CD8-positive, alpha-beta memory T cell (primary cell): ENCODE measurements at places on chromosomes 5 and 9. TPM values are rescaled to one million over a fixed set of nuclear protein-coding genes. Genes with fewer than 3 reads are reported as not detected.

DNA sequence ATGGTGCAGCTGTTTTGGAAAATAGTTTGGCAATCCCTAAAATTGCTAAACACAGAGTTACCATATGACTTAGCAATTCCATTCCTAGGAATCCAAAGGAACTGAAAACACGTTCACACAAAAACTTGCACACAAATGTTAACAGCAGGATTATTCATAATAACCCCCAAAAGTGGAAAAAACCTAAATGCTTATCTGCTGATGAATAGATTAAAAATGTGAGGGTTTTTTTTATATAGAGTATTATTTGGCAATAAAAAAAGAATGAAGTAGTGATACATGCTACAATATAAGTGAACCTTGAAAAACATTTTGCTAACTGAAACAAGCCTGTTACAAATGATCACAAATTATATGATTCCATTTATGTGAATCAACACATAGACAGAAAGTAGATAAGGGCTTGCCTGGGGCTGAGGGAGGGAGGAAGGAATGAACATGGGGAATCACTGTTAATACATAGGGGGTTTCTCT, 45.1 kb upstream of the TRIO start:
- no peaks in the 10 kb centered on the region for H3K27me3 ChIP-seq
- no peak overlapping the region for H3K27ac ChIP-seq
- no peak for DNase-seq
- no peak overlapping the region for H3K4me3 ChIP-seq

DNA sequence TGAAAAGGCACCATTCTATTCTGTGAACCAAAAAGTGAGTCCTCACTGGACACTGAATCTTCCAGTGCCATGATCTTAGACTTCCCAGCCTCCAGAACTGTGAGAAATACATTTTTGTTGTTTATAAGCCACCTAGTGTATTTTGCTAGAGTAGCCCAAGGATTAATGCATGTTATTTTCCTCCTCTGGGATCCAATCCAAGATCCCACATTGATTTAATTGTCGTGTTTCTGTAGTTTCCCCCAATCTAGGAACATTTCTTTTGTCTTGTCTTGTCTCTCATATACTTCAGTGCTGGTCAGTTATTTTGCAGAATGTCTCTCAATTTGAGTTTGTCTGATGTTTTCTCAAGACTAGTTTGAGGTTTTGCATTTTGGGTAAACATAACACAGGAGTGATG, 36.4 kb downstream of the GDNF start:
- H3K27ac ChIP-seq = no peak overlapping the region
- no peaks in the 10 kb centered on the region for H3K4me1 ChIP-seq
- H3K4me3 ChIP-seq = no peak overlapping the region

GRCh38 chr5:83494666-83495065, 23.1 kb downstream of the VCAN start:
- no peaks in the 10 kb centered on the region for H3K27me3 ChIP-seq
- H3K4me3 ChIP-seq = no peak overlapping the region
- no peak overlapping the region for H3K27ac ChIP-seq
- H3K4me1 ChIP-seq = no peaks in the 10 kb centered on the region
- no peaks in the 10 kb centered on the region for H3K36me3 ChIP-seq

DNA sequence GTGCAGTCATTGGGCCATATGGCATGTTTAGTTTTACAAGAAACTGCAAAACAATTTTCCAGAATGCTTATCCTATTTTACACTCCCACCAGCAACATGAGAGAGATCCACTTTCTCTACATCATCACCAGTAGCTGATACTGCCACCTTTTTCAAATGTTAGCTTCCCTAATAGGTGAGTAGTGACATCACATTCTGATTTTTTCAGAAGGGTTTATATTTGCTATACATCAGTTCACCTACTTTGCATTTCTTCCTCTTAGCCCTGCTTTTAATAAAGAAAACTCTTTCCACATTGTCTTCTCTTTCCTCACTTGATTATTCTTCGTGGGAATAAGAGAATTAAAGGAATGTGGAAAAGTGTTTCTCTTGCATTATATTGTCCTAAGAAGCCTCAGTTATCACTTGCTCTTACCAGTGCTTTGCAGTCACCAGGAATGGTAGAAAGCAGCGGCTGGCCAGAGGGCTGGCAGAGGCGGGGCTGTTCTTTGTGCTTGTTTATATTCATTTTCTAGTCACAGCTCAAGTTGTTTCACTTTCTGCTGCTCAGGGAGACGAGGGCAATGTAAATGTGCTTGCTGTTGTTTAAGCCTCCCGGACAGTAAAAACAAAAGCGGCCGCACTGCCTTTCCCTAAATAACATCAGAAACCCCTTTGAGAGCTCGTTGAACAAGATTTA, 164.8 kb downstream of the HSD17B3 start:
- no peak overlapping the region for H3K4me3 ChIP-seq
- H3K27ac ChIP-seq = no peak overlapping the region
- H3K27me3 ChIP-seq = no peaks in the 10 kb centered on the region
- no peaks in the 10 kb centered on the region for H3K4me1 ChIP-seq
- no peak for DNase-seq

The SLC25A2 gene
- total RNA-seq = 0.31 TPM

The BASP1 gene
- total RNA-seq = 0.28 TPM

DNA sequence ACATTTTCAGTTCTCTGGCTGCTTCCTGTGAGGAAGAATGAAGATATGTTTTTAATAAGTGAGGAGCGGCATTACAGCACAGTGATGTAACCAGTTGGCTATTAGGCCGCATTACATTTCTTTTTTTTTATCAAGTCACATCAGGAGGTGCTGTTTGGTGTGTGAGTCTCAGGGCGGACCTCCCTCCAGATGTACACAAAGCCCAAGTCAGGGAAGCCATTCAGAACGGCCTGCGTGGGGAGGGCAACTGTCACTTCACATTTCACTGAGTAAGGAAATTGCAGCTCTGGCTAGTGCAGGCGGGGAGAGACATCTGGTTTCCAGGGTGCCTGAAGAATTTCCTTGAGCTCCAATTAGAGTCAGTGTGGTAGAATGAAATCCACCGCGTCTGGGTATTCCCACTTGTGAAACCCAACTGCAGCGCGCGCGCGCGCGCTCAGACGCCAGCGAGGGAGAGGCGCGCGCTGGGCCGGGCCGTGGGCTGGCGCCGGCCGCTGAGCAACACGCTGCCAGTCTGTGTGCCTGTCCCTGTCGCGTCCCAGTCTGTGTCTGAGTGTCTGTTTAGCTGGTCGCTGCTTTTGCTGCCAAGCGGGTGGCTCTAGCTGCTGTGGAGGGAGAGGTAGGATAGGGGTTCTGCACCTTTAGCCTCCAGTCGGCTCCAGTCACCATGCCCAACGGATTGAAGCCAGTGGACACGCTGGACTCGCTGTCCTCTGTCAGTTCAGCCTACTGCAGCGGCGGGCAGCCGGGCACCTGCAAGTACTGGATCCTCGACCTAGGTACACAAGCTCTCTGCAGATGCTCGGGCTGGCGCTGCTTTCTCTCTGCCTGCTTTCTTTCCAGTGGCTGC, 140.8 kb upstream of the OTULINL start:
- H3K36me3 ChIP-seq = no peaks in the 10 kb centered on the region
- no peaks in the 10 kb centered on the region for H3K4me1 ChIP-seq
- no peak overlapping the region for H3K27ac ChIP-seq
- H3K4me3 ChIP-seq = no peak overlapping the region

- H3K4me1 ChIP-seq = no peaks in the 10 kb centered on the region
- H3K36me3 ChIP-seq = no peaks in the 10 kb centered on the region
Measured at GRCh38 chr9:110213413-110214044, 5.6 kb upstream of the C9orf152 start.

DNA sequence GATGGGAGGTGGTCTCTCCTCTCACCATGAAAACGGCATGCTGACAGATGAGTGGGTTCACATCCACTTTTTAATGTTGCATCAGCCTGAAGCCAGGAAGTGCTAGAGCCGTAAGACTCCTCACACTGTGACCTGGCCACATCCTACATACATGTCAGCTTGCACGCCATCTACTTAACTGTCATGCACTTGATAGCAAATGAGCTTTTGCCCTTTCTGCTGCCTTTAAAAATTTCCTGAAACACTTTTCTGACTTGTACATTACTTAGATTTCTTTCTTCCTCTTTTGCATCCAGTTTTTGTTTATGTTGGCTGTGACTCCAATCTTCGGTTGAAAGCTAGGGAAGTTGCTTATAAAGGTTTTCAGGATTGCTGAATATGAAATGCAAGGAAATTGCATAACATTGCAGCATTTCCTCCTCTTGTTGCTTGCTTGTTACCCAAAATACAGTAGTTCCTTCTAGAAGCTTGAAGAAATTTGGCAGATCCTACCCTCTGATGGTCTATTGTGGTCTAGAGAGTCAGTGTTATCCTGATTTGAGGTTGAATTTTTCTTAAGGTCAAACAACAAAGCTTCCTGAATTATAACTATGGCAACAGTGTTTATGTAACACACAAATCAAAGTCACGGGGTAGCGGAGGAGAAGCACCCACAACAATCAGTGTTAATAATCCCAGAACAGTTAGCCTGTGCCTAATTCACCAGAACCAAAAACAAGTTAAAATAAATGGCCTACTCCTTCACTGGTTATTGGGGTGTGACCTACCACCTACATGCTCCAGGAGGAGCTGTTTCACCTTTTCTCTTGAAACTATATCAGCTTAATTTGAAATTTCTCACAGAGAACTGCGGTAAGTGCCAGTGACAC, 232.5 kb downstream of the ARHGAP26 start:
- peak; percentile 81 for DNase-seq
- H3K36me3 ChIP-seq = no peaks in the 10 kb centered on the region

DNA sequence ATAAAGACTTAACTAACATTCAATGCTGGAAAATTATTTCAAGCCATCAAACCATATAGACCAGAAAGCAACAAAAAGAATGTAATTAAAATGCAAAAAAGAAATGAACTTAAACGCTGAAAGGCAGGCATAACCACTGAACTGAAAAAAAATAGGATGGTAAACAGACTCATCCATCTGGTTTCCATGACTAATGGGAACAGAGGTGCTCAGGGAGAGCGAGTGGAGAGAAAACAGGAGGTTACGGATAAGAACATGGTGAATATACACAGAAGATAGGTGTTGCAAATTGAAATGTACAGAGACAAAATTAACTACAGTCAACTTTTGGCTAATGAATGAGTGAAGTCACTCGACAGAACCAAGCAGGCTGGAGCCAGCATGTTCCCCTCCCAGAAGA, 43.5 kb upstream of the RNF38 start:
- peaks cover 39% of the 10 kb centered on the region for H3K4me1 ChIP-seq
- DNase-seq = no peak

The FBN2 gene
- 0.20 TPM for total RNA-seq
